ENCODE measurements at places on chromosomes 2 and 18.

- DNase-seq = peak; percentile 35
Observed at GRCh38 chr18:48412339-48412929, 3.3 kb upstream of the ZBTB7C start.

DNA sequence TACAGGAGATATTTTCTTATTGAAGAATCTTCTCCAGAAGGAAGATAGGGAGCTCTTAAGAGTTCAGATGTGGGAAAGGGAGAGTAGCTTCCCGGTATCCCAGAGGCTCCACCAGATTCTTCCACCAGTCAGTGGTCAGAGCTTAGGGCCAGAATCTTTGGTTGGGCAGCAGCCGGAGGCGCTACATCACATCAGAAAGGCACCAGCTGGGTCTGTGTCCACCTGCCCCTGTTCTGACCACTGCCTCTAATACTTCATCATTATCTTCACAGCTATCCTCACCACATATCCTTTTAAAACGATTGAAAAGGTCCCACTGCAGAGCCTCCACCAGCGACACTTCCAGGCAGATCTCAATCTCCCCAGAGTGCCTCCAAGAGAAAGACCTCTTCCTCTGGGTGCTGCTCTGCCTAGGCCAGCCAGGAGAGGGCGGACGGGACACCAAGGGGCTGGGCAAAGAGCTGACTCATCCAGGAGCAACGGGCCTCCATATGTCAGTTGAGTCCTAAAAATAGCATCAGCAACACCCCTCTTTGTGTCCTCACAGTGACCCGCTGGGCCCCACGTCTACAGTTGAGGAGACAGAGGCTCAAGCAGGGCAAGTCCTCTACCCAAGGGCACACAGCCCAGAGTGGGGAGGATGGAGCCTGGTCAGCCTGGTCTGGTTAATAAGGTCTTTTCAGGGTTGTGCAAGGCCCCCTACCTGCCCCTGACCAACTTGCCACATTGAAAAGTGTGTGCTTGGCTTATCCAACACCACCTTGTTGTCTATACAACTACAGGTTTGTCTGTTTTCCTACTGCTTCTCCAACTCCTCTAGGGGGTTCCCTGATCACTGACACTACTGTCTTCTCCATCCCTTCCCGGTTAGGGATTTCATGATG, 81.2 kb downstream of the ADD2 start:
- peak; percentile 69 for DNase-seq

DNA sequence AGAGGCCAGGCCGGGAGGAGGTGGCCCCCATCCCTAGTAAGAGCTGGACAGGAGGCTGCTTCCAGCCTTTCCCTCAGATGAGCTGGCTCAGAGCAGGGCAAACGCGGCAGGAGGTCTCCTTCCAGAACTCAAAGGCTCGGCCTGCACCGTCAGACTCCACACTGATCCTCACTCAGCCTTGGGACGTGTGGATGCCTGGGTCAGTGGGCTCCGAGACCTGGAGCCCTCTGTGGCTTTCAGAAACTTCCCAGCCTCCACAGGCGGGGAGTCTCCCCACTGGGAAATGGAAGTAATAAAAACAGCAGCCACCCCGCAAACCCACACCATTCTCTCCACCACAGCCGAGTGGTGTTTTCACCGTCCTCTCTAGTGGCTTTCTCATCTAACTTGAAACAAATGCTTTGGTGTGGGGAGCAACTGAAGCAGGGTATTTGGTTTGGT, 54.3 kb downstream of the INPP5D start:
- DNase-seq = no peak

- peak; percentile 51 for DNase-seq
Observed at GRCh38 chr2:45823723-45824206, 172.3 kb downstream of the PRKCE start.

DNA sequence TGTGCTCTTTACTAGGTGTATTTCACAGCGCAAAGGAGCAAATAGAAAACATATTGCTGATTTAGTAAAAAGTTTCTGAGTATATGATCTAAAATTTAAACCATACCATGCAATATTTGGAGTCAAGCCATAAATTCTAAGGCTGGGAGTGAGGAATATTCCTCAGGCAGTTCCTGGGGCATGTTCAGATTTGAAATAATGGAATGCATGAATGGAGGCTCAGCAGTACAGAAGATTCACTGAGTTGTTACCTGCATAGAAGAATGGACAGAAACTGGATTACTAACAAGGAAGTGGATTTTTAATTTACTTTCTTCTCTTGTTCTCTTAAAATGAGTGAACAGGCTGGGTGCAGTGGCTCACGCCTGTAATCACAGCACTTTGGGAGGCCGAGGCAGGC, 441.0 kb upstream of the MAP2 start:
- no peak for DNase-seq

DNA sequence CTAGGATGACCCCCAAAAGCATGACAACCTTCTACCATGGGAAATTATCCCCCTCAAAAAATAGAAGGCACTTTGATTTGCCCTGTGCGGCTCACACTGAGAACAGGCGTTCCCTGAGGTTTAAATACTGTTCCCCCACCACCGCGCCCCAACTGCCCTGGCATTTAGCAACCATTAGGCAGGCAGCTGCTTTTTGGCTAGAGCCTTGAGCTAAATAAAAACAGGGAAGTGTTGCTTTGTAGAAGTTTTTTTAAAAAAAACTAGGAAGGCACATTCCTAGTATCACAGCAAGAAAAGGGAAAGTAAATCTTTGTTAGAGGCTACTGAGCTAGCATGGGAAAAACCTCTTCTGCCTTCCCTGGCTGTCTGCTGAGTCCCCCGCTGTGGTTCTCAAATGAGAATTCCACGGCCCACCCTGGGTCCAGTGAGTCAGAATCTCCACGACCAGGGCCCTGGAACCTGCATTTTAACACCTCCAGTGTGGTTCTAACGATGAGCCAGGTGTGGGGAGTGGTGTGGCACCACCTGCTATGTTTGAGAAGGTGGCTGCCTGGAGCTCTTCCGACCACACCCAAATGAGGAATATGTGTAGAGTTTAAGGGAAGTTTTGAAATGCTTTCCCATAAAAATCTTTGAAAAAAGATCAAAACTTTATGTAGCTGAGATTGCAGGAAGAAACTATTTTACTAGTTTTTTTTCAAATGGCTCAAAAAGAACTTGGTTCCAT, 66.4 kb downstream of the VIT start:
- DNase-seq = no peak

GRCh38 chr18:38895560-38895959, 1330.0 kb upstream of the CELF4 start:
- DNase-seq = no peak

DNA sequence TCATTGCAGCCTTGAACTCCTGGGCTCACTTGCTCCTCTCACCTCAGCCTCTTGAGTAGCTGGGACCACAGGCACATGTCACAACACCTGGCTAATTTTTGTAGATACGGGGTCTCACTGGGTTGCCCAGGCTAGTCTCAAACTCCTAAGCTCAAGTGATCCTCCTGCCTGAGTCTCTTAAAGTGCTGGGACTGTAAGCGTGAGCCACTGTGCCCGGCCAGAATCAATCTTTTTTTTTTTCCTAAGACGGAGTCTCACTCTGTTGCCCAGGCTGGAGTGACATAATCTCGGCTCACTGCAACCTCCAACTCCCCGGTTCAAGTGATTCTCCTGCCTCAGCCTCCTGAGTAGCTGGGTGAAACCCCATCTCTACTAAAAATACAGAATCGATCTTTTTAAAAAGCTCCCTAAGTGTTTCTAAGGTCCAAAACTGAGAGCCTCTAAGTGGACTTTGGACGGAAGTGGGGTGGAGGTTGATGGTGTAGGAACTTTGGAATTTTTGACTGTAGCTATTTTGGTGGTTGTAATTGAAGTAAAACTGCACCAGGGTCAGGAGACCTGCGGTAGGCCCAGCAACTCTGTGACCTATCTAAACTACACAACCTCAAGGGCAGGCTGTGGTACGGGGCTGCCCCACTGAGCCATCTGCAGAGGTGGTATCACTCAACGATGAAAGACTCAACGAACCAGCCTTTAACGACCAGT, 82.9 kb downstream of the POLR1A start:
- no peak for DNase-seq

DNA sequence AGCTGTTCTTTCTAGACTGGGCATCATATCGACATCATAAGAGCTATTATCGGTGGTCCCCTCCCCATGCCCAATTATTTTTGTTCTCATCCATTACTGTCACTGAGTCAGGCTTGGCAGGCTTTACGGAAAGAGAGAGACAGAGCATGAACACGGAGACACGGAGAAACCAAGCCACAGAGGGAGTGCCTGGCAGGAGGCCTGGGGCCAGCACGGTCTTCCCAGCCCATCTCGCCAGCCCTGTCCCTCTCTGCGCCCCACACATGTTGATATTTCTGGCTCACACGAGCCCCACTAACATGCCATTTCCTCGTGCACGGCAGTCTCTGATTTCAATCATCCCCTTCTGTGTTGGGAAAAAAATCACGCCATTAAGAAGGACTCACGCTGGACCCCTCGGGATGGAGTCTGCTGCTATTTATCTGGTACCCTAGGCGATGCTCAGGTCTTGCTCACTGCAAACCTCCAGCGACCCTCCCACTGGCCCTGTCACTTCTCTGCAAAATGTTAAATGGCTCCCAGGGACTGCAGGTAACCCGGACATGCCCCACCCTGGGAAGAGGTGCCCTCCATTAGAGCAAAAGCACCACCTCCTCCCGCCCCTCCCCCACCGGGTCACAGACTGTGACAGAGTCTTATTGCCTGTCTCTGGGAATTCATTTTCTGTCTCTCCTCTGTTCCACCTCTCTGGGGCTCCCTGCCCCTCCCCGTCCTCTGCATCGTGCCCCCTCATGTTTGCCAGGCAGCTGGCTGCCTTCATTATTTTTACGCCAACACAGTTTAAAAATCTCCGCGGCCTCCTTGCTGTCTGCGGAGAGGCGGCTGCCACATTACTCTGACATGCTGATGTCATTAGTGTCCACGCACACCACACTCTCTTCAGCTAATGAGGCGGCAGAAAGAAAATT, 40.1 kb upstream of the GBX2 start:
- no peak for DNase-seq

DNA sequence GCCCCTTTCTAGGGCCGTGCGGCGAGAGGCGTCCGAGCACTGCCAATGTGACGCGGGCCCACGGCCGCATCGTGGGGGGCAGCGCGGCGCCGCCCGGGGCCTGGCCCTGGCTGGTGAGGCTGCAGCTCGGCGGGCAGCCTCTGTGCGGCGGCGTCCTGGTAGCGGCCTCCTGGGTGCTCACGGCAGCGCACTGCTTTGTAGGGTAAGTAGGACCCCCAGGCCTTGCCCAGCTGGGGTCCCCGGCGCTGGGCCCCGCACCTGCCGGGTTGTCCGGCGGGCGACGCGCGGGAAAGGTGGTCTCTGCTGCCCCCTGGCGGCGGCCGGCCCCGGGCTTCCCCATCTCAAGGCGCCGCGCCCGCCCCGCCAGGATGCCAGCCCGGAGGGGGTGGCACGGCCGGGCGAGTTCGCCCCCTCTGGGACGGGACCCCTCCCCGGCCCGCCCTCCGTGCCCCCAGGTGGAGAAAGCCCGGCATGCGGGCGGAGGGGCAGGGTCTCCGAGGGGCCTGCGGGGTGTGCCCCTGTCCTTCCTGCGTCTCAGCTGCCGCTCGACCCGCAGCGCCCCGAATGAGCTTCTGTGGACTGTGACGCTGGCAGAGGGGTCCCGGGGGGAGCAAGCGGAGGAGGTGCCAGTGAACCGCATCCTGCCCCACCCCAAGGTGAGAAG, 1.9 kb downstream of the PRSS56 start:
- DNase-seq = peak; percentile 65

DNA sequence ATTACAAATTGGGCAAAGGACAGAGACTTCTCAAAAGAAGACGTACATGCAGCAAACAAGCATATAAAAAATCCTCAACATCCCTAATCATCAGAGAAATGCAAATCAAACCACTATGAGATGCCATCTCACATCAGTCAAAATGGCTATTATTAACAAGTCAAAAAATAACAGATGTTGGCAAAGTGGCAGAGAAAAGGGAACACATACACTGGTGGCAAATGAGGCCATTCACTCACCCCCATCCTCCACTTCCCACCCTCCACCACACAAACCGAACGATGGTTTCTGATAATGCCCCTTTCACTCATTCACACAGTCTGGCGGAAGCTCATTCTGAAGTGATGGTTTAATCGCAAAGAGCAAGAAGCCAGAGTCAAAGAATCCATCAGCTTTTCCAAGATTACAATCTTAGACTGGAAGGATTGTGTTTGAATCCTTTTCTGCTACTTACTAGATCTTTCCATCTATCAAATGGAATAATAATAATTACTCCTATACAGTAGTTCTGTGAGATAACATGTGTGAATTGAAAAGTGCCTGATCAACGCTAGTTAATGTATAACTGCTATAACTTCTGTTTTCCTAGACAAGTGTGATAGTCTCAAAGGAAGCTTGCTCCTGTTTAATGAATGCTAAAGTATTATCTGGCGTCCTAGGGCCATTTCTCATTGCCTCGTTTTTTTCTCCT, 16.9 kb upstream of the CD28 start:
- DNase-seq = no peak

DNA sequence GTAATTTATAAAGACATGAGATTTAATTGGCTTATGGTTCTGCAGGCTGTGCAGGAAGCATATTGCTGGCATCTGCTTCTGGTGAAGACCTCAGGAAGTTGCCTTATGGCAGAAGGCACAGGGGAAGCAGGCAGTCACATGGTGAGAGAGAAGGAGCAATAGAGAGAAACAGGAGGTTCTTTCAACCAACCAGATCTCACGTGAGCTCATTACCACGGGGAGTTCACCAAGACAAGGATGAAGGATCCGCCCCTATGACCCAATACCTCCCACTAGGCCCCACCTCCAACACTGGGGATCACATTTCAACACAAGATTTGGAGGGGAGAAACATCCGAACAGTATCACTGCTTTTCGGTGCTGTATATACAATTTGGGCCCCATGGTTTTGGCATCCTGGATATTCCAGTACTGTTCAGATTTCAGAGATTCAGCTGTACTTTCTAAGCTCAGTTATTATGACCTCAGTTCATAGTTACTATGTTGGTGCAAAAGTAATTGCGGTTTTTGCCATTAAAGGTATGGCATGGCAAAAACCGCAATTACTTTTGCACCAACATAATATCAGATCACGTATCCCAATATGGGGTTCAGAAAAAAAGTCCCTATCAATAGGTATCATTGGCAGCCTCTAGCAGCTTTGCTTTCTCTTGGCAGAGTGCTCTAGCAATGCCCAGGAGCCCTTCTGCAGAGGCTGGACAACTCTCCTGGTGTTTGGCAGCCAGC, 189.6 kb upstream of the SIX3 start:
- DNase-seq = no peak

DNA sequence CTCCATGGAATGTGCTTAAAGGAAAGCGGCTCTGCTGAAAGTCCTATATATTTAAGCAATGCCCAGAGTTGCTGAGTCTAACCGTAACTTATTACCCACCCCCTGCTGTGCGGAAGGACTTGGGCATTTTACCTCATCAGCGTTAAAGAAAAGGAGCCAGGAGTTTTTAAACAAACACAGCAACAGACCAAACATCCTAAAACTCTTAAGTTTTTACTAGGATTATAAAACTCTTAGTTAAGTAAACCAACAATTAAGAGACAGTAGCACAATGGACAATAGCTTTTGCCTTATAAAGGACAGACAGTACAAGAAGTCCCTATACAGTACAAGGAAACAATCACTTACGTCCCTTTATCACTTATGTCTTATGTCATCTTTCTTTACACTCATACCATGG, 90.2 kb downstream of the ZNF521 start:
- no peak for DNase-seq

- DNase-seq = no peak
Observed at GRCh38 chr18:79815657-79816056, 17.9 kb downstream of the KCNG2 start.
